ENCODE measurements at places on chromosomes 6 and 20.

GRCh38 chr6:40473026-40473425 is 114.1 kb downstream of the LRFN2 start:
- no peak for DNase-seq

- no peak for DNase-seq
Observed at GRCh38 chr6:12527339-12527738, 189.2 kb upstream of the PHACTR1 start.

- DNase-seq, result peak; percentile 43
Observed at GRCh38 chr20:64083378-64083803, 807 bp downstream of the LKAAEAR1 start.

- peak; percentile 18 for DNase-seq
Observed at GRCh38 chr20:3071610-3072529, at the start of gene OXT. Gene OXT, plus strand, starts transcription at chr20:3071620. Its CDS starts 36 bp downstream, at chr20:3071656.
